ENCODE measurements at places on chromosomes 6 and 20.

- no peak overlapping the region for H3K27ac ChIP-seq
- H3K4me3 ChIP-seq: no peak overlapping the region
- H3K36me3 ChIP-seq: no peaks in the 10 kb centered on the region
- DNase-seq: no peak
- H3K4me1 ChIP-seq: peaks cover 3% of the 10 kb centered on the region
These were observed 538 bp upstream of the GRM1 start for GRCh38 chr6:146028252-146028795.

DNA sequence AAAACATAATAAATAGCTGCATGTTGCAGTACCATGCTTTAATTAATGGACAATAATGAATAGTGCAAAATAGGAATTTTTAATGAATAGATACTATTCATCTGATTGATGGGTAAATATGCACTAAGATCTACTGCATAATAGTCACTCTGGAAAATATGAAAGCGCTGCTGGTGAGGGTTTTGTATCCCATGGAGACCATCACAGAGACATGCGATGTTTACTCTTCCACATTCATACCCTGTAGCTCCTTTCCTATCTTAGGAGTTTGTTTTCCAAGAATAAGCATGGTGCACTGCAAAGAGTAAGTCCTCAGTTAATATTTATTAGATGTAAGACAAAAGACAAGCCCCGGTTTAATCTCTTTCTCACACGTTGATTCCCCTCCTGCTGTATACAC lies 81.4 kb downstream of the NRSN1 start:
- H3K4me1 ChIP-seq: no peaks in the 10 kb centered on the region
- DNase-seq: no peak
- H3K27ac ChIP-seq: no peak overlapping the region
- H3K36me3 ChIP-seq: no peaks in the 10 kb centered on the region
- H3K27me3 ChIP-seq: no peaks in the 10 kb centered on the region

DNA sequence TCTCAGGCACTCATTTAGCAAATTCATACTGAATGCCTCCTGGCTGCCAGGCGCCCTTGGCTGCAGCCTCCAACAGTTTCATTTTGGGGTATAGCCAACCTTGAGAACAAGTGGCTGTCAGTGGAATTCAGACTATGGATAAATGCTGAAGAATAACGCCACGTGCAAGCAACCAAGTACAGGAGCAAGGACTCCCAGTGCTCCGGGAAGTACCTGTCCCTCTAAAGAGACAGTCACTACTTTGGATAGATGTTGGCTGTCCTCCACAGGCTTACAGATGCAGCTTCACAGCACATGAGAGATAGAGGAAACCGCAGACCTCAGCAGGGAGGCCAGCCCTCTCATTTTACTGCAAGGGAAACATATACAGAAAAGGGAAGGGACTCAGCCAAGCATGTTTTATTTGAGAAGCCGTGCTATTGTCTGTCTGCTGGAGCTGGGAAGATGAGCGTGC lies 658.2 kb downstream of the PTPRT start:
- no peaks in the 10 kb centered on the region for H3K36me3 ChIP-seq
- H3K27ac ChIP-seq: no peak overlapping the region
- H3K27me3 ChIP-seq: peaks cover 3% of the 10 kb centered on the region
- no peak overlapping the region for H3K4me3 ChIP-seq
- DNase-seq: no peak
- H3K4me1 ChIP-seq: no peaks in the 10 kb centered on the region

- no peak overlapping the region for H3K27ac ChIP-seq
- no peaks in the 10 kb centered on the region for H3K4me1 ChIP-seq
These were observed 133.8 kb upstream of the CCN2 start for GRCh38 chr6:132084811-132085509.

DNA sequence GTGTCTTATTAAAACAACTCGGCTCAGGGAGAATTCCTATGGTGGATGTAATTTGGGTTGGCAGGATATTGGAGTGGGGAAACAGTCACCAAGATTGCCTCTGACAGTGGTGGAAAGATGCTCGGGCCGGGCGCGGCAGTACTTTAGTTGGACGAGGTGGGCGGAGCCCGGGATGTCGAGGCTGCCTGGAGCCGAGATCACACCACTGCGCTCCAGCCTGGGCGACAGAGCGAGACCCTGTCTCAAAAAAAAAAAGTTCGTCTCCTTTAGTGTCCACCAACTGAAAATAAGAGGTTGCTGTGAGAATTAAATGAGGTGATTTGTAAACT lies 621 bp downstream of the NOL7 start:
- DNase-seq: peak; percentile 86
- peaks cover 41% of the 10 kb centered on the region for H3K36me3 ChIP-seq
- H3K27ac ChIP-seq: peak overlapping the region; percentile 95
- peak overlapping the region; percentile 86 for H3K4me3 ChIP-seq
- H3K4me1 ChIP-seq: peaks cover 27% of the 10 kb centered on the region

GRCh38 chr6:109513571-109514071 lies 30.6 kb upstream of the ZBTB24 start:
- H3K27me3 ChIP-seq: no peaks in the 10 kb centered on the region
- no peak overlapping the region for H3K4me3 ChIP-seq
- H3K4me1 ChIP-seq: peaks cover 10% of the 10 kb centered on the region
- no peak overlapping the region for H3K27ac ChIP-seq
- no peaks in the 10 kb centered on the region for H3K36me3 ChIP-seq

Measured in suprapubic skin (tissue), 4 donors.